ENCODE measurements at places on chromosomes 1 and 21. TPM values are rescaled to one million over a fixed set of nuclear protein-coding genes. Genes with fewer than 3 reads are reported as not detected.

PARS2 gene
- total RNA-seq: 7.7 TPM

ARHGEF16 gene
- 20.3 TPM for total RNA-seq

TRMT1L gene
- total RNA-seq: 16.0 TPM

ESRRG gene
- total RNA-seq: 12.7 TPM

DAB1 gene
- total RNA-seq: 1.2 TPM

ALPL gene
- total RNA-seq: 0.59 TPM

LRRC53 gene
- total RNA-seq: not detected

G0S2 gene
- total RNA-seq: 4.1 TPM

GJA8 gene
- not detected for total RNA-seq

NPHS2 gene
- total RNA-seq: not detected

ETNK2 gene
- 19.2 TPM for total RNA-seq

RNU11 gene
- total RNA-seq: not detected

IFNLR1 gene
- 13.0 TPM for total RNA-seq

VAV3 gene
- total RNA-seq: 3.2 TPM

GRCh38 chr1:13616234-13616633 lies 32.6 kb downstream of the PDPN start:
- DNase-seq: no peak

GRCh38 chr1:160403244-160403643 lies 2.9 kb downstream of the VANGL2 start:
- no peak for DNase-seq

DNA sequence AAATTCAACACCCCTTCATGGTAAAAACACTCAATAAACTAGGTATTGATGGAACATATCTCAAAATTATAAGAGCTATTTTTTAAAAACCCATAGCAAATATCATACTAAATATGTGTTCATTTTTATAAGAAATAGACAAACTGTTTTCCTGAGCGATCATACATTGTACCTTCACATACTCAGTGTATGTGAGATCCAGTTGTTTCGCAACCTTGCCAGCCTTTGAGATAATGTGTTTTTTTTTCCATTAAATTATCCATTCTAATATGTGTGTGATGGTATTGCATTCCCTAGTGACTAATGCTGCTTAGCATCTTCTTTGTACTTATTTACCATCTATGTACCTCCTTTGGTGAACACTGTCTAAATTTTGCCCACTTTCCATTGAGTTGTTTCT lies 47.1 kb downstream of the CFH start:
- no peak for DNase-seq

- DNase-seq: no peak
Measured at GRCh38 chr1:54904476-54905048, 17.6 kb upstream of the DHCR24 start.

DNA sequence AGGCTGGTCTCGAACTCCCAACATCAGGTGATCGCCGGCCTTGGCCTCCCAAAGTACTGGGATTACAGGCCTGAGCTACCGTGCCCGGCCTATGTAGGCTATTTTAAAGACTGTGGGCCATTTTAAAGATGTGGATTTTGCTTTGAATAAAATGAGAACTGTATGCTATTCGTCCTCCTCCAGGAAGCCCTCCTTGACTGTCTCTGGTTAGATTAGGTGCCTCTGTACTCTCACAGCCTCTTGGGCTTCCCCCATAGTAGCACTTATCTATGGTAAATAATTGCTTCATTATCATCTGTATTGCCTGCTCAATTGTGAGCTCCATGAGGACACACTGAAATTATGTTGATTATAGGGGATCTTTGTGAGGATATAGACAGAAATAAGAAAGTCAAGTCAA lies 20.5 kb upstream of the ERI3 start:
- DNase-seq: no peak

- DNase-seq: no peak
Measured at GRCh38 chr1:32619701-32620485, 30.5 kb downstream of the ZBTB8OS start.

GRCh38 chr1:1617516-1617915 lies 2.2 kb downstream of the MIB2 start:
- no peak for DNase-seq

DNA sequence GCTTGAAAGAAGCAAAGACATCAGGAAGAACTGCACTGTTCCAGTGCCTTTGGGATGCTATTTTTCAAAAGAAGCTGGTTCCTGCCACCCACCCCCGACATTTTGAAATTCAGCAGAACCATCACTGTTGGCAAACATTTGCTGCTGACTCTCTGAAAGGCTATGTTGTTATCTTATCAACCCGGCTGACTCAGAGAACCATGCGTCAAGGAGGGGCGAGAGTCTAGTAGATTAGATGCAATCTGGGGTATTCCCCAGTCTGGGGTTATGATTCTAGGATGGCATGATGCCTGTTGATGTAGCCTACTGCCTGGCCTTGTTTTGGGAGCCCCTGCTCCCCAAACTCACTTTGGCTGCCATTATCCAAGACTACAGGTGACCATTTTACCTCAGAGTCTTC lies 267.8 kb upstream of the RUNX1 start:
- no peak for DNase-seq

DNA sequence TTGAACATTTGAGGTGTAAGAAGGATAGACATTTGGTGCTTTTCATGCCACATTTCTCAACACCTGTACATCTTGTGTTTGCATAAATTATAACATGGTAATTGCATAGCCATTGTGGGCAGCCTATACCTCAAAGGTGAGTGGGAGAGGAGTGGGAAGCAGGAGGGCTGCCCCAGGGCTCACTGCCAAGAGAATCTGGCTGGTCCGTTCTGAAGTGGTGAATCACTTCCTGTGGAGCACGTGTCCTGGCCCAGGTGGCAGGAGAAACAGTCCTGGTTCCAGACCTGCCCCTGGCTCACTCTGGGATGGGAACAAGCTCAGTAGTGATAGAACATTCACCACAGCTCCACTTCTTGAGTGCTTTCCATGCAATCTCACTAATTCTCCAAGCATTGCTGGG lies 11.6 kb upstream of the OLFML2B start:
- no peak for DNase-seq

- DNase-seq: no peak
Measured at GRCh38 chr1:101178688-101179491, 57.9 kb upstream of the S1PR1 start.

- DNase-seq: no peak
Measured at GRCh38 chr1:115224636-115225035, 113.4 kb downstream of the NGF start.

DNA sequence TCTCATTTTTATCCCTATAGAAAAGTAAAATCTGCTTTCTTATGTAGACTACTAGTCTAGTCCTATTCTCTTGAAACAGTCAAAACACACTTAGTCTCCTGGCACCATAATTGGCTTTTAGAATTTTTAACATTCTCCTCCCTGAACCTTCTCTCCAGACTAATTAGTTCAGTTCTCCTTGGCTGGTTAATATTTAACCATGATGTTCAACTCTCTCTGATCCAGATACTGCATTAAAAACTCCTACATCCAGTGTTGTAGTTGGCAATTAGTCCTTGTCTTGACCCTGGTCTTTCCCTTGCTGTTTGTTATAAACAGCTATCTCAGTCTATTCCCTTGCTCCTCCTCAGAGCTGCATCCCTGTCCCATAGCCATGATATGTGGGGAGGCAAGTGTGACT lies 422.9 kb upstream of the BEND5 start:
- no peak for DNase-seq

- DNase-seq: no peak
Measured at GRCh38 chr1:204301171-204301957, 58.4 kb downstream of the PLEKHA6 start.

DNA sequence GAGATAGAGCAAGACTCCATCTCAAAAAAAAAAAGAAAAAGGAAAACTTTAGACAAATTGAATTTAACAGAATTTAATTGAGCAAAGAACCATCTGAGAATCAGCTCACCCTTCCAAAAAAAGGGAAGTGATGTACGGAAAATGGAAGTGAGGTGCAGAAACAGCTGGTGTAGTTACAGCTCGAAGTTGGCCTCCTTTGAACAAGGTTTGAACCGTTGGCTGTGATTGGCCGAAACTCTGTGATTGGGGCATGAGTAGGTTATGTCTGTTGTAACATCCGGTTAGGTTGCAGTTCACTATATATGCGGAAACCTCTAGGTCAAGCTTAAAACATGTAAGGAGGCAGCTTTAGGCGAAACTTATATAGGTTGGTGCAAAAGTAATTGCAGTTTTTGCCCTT lies 97.9 kb upstream of the KIF26B start:
- no peak for DNase-seq

DNA sequence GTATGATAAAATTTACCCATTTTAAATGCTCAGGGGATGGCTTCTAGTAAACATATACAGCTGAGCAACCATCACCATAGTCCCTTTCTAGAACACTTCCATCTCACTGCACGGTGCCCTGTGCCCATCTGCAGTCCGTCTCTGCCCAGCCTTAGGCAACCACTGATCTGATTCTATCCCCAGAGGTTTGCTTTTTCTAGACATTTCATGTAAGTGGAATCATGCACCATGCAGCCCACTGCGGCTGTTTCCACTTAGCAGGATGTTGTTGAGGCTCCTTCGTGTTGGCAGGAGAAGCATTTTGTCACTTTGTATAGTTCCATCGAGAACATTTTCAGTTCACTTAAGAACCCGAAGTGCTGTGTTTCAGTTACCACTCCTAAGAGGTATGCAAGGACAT lies 27.8 kb upstream of the VAMP3 start:
- DNase-seq: no peak

DNA sequence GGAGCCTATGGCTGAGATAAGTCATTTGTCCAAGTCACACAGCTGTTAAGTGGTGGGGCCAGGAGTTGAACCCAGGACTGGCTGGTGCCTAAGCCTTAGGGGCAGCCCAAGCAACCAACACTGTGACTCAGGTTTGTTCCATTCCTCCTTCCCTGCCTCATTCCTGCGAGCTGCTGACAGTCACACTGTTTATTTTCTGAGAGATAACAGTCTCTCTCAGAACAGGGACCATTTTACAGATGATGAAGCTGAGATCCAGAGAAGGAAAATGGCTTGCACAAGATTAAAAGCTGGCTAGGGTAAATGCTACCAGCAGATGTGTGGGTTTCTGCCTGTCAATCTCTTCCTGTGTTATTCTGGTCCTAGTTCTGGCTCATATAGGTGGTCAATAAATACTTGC lies 24.3 kb upstream of the TCEA3 start:
- DNase-seq: no peak

GRCh38 chr1:233603478-233603877 lies 10.4 kb upstream of the KCNK1 start:
- no peak for DNase-seq

GRCh38 chr1:50974618-50974935 lies 4.5 kb downstream of the CDKN2C start:
- DNase-seq: no peak

GRCh38 chr1:215466361-215466760 lies 100.7 kb upstream of the KCTD3 start:
- no peak for DNase-seq

GRCh38 chr1:178126741-178127185 lies 32.9 kb downstream of the RASAL2 start:
- DNase-seq: no peak

- DNase-seq: no peak
Measured at GRCh38 chr21:31901315-31901714, 28.5 kb downstream of the HUNK start.

- DNase-seq: no peak
Measured at GRCh38 chr1:89489047-89489729, 35.4 kb upstream of the LRRC8B start.

DNA sequence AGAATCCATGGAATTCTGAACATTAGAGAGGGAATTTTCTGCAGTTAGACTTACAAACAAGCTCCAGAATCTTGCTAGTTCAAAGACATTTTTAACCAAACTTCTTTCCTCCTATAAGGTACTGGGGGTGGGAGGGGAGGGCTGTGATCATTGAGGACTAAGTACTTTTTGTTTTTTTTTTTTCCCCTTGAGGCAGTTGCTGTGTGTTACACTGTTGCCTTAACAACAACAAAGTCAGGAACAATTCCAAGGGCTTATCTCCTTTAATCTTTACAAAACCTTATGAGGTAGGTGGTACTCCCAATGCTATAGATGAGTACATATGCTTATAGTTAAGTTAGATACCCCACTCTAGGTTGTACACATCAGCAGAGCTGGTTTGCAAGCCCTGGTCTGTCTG lies 62.9 kb downstream of the PPP1R12B start:
- no peak for DNase-seq

GRCh38 chr1:39729030-39729429 lies 9.7 kb upstream of the PPIE start:
- DNase-seq: no peak

- no peak for DNase-seq
Measured at GRCh38 chr1:36673202-36673601, 190.5 kb upstream of the CSF3R start.

- DNase-seq: no peak
Measured at GRCh38 chr1:96698342-96698983, 23.1 kb upstream of the PTBP2 start.

GRCh38 chr1:83996621-83997020 lies 2.3 kb downstream of the TTLL7 start:
- no peak for DNase-seq

DNA sequence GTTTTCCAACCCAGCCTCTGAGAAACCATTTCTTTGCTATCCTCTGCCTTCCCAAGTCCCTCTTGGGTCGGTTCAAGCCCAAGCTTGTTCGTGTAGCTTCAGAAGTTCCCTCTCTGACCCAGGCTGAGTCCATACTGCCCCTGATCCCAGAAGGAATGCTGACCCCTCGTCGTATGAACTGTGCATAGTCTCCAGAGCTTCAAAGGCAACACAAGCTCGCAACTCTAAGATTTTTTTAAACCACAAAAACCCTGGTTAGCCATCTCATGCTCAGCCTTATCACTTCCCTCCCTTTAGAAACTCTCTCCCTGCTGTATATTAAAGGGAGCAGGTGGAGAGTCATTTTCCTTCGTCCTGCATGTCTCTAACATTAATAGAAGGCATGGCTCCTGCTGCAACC lies 23.8 kb downstream of the EIF2D start:
- DNase-seq: no peak

- no peak for DNase-seq
Measured at GRCh38 chr1:112991402-112992120, 35.6 kb upstream of the SLC16A1 start.
